Fibroblast of mammary gland (primary cell): ENCODE measurements at places on chromosomes 13 and 19.

GRCh38 chr13:97526556-97526955, 92.6 kb downstream of the RAP2A start:
- DNase-seq = no peak

GRCh38 chr13:57346786-57347185, 179.8 kb downstream of the PRR20E start:
- no peak for DNase-seq

- no peak for DNase-seq
Observed at GRCh38 chr19:54430306-54431254, 15.3 kb downstream of the TTYH1 start.

- DNase-seq = no peak
Observed at GRCh38 chr13:112770504-112770903, 80.7 kb downstream of the ATP11A start.

DNA sequence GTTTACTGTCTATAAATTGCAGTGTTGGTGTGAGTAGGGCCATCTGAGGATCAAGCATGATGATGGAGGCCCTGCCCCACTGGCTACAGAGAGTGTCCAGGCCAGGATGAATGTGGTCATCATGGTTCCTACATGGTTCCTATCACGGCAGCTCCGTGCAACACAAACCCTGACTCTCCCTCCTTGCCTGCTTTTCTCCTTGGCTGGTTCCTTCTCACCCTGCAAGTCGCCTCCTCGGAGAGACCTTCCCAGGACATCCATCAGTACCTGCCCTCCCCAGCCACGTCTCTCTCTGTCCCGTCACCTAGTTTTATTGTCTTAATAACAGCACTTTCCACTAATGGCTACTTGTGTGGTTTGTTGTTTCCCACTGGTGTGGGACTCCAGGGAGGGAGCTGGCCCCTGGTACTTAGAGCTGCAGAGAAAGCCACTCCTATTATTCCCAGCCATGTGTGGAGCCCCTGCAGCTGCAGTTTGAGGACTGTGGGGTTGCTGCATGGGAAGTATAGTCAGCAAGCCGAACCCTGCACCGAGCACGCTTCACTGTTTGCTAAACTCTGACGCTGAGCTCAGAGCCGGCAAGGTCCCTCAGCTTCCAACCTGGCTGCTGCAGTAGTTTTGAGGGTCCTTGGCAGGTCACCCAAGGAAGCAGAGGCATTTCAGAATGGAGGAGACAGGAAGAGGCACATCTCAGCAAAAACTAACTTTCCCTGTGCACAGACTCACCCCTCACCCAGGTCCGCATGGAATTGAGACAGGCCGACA, 146.4 kb upstream of the VSTM2B start:
- DNase-seq = no peak

DNA sequence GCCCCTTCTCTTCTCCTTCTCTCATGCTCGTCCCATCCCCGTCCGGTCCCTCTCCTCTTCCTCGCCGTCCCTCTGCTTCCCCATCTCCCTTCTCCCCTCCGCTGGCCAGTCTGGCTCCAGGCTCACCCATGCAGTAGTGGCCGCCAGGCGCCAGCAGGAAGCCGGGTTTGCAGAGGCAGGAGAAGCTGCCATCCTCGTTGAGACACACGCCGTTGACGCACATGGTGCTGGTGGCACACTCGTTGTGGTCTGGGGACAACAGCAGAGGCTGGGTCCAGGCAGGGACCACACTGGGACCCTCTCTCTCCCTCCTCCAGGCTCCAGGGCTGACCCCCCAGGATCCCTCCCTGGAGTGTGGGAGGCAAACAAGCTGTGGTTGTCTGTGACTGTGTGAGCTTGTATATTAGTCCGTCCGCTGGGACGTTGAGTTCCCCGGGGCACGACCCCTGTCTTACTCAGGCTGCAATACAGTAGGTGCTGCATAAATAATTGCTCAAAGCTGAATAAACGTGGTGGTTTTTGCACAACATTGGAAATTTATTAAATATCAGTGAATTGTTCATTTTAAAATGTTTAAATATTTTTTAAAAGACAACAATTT, 16.4 kb downstream of the FBN3 start:
- DNase-seq = no peak
